Mucosa of gallbladder (tissue), 1 donor: ENCODE measurements at places on chromosomes 13 and 19. TPM values are rescaled to one million over a fixed set of nuclear protein-coding genes. Genes with fewer than 3 reads are reported as not detected.

DNA sequence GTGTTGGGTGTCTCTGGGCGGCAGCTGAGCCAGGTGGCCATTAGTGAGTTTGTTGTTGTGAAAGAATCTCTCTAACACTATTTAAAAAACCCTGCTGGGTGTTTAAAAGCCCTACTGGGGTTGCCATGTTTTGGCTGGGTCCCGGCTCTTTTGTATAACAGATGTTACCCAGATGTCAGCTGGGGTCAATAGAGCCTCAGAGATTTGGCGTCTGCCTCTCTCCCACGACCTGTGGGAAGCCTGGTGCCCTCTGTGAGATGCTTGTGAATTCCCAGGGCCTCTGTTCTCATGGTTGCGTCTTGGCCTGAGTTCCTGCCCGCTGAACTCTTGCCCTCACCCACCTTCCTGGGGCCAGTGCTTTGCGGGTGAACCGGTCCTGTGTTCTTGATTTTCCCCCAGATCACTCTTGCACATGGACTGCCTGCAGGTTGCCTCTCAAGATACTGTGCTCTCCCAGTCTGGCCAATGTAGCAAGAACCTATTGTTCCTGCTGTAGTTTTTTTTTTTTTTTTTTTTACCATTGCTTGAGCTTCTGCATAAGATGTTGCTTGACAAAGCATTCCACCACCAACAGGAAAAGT is 9.5 kb downstream of the NFILZ start:
- no peak for DNase-seq

GRCh38 chr13:91368101-91368500 is 20.6 kb downstream of the MIR17HG start:
- no peak for DNase-seq

DNA sequence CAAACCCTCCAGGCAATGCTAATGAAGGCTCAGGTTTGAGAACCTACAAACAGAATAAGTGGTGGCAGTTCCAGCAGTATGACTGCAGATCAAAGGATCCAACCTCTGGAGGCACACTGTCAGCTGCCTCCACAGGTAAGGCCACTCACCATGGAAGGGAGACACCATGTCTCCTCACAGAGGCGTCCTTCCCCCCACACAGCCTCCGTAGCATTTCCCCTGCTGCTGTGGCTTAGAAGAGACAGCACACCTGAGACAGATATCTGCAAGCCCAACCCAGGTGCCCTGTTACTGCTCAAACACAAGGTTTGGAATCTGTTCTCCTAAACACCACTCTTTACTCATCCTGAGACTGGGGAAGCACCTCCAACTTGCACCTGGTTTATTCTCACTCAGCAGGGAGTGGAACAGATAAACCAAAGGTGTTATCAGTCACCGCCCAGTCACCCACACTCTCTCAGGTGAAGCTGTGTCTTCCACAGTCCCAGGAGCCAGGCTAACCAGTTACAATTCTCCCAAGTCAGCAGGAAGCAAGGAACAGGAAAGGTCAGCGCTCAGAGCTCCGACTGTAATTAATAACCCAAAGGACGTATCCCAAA is 311.2 kb downstream of the FOXO1 start:
- DNase-seq = peak; percentile 34

DNA sequence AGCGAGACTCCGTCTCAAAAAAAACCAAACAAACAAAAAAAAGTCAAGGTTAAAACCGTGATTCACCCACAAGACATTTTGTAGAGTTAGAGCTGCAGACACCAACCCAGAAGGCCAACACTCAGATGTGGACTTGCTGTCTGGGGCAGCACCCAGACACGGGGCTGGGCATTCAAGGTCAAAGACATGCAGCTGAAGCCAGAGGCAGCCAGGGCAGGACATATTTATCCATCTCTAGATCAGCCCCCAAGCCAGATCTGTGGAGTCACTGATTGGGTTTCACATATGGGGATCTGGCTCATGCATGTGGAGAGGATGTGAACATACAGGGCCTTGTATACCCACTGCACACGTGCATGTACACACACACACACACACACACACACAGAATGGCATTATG is 3.6 kb downstream of the KLK15 start:
- DNase-seq = no peak

Gene HTR2A
- 0.66 TPM for total RNA-seq
